GM10248 (cell line): ENCODE measurements at places on chromosomes 1 and 21.

DNA sequence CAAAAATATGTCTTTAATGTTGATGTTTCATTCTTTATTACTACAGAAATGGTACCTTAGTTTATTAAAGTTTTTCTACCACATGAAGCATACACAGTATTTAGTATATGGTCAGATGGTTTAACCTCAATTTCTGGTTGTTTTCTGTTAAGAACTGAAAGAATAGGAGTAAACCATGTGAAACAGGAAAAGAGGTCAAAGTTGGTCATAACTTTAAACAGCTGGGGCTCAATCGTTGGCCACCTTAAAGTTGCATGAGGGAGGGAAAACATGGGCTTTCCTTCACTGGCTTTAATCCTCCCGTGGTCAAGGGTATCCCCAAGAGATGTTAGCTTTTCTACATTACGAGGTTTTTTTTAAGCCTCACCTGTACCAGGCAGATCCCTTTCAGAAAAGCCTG lies 483.3 kb upstream of the ADAMTS5 start:
- no peak for DNase-seq

DNA sequence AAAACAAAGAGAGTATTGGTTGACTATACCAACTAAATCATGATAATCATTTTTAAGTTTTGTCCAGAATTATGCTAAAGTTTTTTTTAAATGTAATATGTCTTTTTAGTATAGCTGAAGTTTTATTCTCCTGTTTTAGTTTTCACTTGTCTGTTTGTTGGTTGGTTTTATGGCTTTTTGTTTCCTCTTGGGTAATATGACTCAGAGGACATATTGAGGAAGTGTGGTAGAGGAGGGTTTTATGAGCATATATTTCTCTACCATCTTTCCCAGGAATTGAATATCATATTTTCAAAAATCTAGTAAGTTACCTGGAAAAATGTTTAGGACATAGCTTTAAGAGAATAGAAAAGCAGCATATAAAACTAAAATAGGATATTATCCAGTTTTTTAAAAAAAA lies 68.6 kb upstream of the MCOLN3 start:
- DNase-seq: no peak

- DNase-seq: no peak
Measured at GRCh38 chr1:34474566-34474965, 280.3 kb upstream of the GJB5 start.

DNA sequence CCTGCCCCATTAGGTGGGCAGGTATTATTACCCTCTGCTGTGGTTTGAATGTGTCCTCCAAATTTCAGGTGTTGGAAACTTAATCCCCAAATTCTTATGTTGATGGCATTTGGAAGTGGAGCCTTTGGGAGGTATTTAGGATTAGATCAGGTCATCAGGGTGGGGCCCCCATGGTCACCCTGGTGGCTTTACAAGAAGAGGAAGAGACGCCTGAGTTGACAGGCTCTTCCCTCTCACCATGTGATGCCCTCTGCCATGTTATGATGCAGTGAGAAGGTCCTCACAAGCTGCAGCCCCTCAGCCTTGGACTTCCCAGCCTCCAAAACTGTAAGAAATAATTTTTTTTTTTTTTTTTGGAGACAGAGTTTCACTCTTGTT lies 8.8 kb upstream of the THEMIS2 start:
- no peak for DNase-seq

DNA sequence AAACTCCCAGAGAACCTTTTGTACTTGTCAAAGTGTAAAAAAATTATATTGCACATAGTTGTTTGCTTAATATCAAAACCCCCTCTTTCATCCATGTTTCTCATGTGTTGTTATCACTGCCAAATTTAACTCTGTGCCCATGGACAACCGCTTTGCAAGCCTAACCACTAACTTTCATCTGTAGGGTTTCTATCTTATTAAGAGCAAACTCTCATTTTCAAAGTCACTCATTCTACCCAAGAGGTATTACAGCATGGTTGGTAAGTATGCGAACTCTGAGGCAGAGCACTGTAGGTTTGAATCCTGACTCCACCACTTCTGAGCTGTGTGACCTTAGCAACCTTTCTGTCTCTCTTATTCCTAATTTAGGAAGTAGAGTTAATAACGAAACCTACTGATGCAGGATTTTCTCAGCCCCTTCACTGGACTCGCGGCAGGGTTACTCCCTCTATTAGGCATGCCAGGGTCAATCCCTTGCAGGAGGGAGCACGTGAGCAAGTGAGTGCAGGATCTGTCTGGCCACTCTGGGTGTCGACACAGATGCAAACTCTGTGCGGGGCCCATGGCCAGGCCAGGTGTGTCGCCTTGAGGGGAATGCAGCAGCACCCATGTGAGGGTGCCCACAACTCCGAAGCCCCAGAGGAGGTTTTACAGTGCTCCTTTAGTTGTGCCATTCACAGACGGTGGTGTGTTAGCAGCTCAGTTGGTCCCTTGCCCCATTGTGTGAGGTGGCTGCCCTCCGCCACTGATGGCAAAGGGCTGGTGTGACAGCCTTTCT lies 361.5 kb upstream of the ADGRL2 start:
- no peak for DNase-seq

GRCh38 chr1:51488372-51489050 lies 30.6 kb downstream of the EPS15 start:
- DNase-seq: no peak

DNA sequence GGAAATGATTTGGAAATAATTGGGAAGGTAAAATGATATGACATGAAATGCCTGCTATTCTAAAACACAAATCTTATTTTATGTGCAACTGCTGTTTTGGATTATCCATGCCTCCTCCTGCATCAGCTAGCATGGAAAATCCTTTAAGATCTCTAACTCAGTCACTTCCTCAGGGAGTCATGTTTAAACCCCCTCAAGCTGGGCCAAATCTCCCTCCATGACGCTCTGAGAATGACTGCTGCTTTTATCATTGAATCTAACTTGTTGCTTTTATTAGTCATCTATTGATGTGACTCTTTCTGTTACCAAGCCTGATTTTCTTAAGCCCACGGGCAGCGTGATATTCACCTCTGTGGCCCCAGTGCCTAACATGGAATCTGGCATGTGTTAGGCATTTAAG lies 324.8 kb downstream of the DISC1 start:
- no peak for DNase-seq

DNA sequence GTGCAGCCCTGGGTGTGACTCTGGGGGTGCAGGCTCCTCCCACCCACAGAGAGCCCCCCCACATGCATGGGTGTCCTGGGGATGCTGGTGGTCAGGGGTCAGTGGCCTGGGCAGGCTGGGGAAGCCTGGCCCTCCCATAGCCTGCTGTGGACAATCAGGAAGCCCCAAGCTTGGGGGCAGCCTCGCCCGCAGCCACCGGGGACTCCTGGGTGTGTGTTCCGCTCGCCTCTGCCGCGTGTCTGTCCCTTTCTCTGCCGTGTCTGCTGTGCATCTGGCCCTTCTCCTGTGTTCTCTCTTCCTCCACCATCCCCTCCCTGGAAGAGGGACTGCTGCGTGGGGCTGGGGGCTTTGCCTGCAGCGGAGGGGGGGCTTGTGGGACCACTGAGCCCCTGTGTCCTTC lies 22.9 kb downstream of the AGRN start:
- no peak for DNase-seq

DNA sequence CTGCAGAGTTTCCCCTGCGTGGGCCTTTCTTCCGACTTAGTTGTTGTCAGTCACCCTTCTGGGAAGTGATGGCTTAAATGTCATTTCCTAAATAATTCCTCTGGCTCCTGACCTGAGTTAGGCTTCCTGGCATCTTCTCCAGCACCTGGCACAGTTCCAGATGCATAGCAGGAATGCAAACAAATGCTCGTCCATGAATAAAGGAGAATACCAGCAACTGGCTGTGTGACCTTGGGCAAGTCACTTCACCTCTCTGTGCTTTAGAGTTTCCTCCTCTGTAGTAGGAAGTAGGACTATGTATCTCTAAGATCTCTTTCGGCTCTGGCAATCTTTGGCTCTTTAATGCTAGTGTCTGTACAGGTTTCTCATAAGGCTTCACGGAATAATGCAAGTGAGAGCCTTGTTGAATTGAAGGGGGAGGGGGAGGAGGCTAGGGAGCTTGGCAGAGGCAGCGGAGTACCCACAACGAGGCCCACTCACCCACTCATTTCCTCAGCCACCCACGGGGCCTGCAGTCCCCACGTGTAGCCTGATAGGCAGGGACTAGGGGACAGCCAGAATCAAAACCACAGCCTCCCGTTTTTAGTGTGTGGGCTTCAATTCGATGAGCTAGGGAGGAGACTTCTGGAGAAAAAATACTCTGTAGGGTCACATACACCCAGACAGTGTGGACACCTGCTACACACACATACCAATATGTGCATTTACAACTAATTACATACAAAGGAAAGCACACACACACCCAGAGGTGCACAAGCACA lies 48.1 kb downstream of the TENT5C start:
- DNase-seq: no peak

DNA sequence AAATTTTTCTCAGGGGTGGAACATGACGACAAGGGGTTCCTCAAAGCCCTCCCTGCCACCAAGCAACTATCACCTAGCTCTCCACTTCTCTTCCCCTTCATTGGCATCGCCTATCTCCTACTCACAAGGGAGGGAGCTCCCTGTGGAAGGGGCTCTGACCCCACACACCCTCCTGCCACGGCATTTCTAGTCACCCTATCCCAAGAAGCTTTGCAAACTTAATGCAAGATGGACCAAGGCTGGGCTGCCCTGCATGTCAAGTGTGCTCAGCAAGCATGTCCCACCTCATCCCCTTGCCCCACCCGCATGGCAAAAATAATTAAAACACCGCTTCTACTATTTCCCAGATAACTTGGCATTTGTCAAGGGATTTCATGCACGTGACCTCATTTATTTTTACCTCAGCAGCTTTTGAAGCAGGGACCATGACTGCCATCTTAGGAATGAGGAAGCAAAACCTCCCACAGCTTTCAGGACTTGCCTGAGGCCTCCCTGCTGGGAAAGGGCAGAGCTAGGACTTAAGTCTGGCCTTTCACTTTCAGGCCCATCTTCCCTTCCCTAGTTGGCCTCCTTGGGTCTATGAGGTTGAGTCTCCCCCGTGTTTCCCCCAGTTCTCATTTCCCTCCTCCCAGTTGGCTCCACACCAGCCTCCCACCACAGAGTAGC lies 161.3 kb downstream of the TSEN15 start:
- no peak for DNase-seq

- DNase-seq: no peak
Measured at GRCh38 chr1:48657413-48657812, 119.3 kb downstream of the BEND5 start.

DNA sequence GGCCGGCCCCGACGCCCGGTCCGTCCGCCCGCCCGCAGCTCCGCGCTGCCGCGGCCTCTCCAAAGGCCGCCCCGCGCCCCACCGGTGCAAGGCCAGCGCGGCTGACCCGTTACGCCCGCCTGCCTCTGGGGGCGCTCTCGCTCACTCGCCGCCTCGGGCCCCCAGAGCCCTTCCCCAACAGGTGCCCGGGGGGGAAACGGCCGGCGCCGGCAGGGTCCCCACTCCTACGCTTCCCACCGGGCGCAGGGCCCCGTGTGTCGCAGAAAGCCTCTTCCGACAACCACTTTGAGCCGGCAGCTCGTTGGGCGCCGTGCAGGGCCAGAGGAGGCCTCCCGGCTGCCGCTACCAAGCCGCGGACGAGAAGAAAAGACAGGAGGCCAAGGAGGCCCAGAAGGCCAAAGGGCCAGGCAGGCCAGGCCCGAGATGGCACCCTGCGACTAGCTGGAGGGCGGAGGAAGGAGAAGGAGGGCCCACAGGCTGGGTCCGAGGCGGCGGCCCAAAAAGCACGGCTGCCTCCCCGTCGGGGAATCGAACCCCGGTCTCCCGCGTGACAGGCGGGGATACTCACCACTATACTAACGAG lies 64.9 kb upstream of the FCGR2A start:
- peak; percentile 85 for DNase-seq

- no peak for DNase-seq
Measured at GRCh38 chr21:45482899-45483821, 59.1 kb downstream of the SLC19A1 start.

GRCh38 chr1:46246548-46247435 lies 771 bp upstream of the RAD54L start:
- peak; percentile 40 for DNase-seq

- no peak for DNase-seq
Measured at GRCh38 chr1:220894025-220894923, 15.0 kb downstream of the HLX start.

GRCh38 chr1:175514387-175514953 lies 228.9 kb downstream of the TNR start:
- no peak for DNase-seq

GRCh38 chr1:58430421-58431275 lies 115.9 kb downstream of the OMA1 start:
- no peak for DNase-seq

DNA sequence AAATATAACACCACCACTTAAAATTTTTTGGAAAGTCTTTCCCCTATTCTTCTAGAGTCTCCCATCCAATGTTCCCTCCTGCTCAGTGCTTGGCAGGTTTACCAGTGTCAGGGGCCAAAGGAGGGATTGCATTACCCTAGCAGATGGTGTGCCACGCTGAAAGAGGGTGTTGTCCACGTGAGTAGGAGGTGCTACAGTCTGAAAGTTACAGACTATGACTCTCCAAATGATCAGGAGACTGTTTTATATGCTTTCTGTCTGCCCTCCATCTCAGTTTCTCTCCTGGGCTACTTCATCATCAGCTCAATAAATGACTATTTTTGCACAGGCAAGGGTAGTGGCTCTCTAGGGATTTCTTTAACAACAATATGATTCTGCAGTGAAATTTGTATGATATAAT lies 31.3 kb upstream of the ANGPTL7 start:
- DNase-seq: no peak

GRCh38 chr1:6911974-6912373 lies 126.7 kb downstream of the CAMTA1 start:
- DNase-seq: no peak

- DNase-seq: no peak
Measured at GRCh38 chr1:172815740-172816139, 156.8 kb downstream of the FASLG start.

- no peak for DNase-seq
Measured at GRCh38 chr1:187264995-187265602, 436.4 kb downstream of the PLA2G4A start.

DNA sequence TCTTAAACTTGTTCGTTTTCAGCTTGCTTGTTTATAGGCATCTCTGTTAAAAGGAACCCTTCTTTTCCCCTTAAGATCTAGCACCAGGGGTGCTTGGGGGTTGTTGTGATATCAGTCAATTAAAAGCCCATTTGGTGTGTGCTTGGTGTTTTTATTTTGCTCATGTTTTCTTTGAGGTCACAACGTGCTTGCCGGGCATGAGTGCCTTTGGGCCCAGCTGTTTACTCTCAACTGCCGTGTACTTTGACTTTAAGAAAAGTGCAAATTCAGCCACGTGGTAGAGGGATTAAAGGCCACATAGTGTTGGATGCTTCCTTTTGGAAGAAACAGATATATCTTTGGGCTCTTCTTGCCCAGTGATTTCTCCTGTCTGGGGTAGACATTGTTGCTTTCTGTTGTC lies 10.5 kb downstream of the ARID1A start:
- DNase-seq: no peak

DNA sequence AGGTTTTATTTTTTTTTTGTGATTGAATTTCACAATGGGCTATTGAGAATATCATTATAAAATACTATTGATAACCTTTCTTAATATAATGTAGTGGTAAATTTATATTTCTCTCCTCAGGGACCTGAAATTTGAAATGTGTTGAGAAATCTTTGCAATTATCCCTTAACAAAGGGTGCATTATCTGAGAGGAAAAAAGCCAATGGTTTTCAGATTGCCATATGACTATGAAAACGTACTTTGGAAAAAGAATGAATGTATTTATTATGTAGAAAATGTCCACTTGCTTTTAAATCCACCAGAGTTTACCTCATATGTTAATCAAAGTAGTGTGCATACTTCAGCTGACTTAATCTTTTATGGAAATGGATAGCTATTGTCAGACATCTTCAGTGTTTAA lies 441.1 kb downstream of the AMY1C start:
- DNase-seq: no peak
